ENCODE measurements at places on chromosomes 3 and 15.

- no peak for DNase-seq
These were observed 12.6 kb downstream of the IFT57 start for GRCh38 chr3:108209579-108209978.

GRCh38 chr3:69052472-69052898 lies 352 bp upstream of the TMF1 start:
- no peak for DNase-seq

DNA sequence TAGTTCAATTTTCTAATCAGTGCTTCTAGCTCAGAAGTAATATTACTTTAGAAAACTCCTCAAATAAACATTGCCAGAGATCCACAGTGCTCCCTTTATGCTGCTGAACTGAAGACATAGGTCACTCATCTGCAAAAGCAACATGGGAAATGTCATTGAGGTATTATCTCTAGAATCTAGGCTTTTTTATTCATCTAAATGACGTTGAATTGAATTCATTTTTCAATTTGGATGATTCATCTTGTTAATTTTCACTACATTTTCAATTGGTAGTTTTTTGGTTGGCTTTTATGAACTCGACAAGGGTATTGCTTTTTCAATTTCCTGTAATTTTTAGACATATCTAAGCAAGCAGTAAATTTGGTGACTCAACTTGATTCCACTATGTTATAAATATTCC lies 275.4 kb downstream of the NFKBIZ start:
- DNase-seq, result no peak

- no peak for DNase-seq
These were observed 52.6 kb downstream of the TM4SF18 start for GRCh38 chr3:149280671-149281349.

DNA sequence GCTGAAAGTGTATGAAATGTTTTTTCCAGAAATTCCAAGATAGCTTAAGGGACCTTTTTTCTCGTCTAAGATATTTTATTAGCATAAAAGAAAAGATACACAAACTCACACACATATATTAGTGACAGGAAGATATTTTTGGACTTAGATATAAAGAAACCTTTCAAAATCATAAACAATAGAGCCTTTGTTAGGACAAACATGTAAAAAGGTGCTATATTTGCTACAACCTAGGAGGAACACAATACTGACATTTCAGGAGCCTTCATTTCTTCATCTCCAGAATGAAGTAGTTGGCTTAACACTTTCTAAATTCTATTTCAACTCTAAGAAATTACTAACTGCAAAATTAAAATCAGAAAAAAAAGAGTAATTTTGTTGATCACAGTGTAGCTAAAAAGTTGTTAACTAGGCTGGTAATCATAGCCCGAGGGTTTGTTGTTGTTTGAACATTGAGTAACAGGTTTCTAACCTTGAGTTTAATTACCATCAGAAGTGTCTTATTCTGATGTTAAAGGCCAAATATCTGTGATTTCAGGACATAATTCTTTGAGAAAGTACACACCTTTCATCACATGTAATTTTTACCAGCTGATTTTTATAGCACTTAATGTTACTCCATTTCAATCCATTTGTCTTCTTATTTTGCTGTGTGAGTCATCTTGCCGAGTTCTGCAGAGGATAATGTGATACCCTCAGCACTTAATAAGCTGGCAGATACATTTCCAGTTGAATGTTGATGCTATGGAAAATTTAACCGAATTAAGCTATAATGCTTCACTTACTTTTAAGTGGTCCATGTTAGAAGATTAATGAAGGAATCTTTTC lies 97.3 kb downstream of the MBNL1 start:
- DNase-seq, result no peak

DNA sequence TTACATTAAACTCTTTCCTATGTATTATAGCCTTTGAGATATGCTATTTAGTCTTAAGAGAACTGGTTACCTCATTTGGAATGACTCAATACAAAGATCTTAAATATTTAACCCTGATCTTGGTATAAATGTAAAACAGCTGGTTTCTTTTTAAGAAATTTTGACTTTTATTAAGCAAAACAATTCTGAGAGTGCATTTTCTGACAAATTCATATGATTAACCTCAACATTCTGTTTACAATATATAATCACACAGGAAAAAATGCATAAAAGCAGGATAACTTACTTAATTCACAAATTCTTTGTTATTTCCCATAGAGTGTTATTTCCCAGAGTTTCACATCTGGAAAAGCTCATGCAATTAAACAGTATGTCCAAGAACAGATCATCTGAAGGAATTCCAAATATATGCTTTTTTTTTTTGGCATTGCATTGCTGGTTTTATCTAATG lies 400.4 kb upstream of the THBS1 start:
- DNase-seq, result no peak

All from kidney capillary endothelial cell (primary cell).